Stimulated activated effector memory CD8-positive, alpha-beta T cell treated with anti-CD3 and anti-CD28 coated beads, Interleukin-12 subunit alpha, Interleukin-12 subunit beta, amount 100 ng/mL, for 72 hours (primary cell): ENCODE measurements at places on chromosomes 3 and 15.

GRCh38 chr15:67746022-67746421 is 79.3 kb upstream of the SKOR1 start:
- no peak for DNase-seq

- DNase-seq: no peak
These were observed 21.5 kb downstream of the CNOT10 start for GRCh38 chr3:32706348-32707025.

GRCh38 chr3:30970183-30970582 is 75.7 kb upstream of the GADL1 start:
- DNase-seq: no peak

GRCh38 chr3:61813636-61814035 is 252.3 kb downstream of the PTPRG start:
- no peak for DNase-seq

GRCh38 chr3:186810336-186810996 is 4.2 kb upstream of the RFC4 start:
- no peak for DNase-seq

DNA sequence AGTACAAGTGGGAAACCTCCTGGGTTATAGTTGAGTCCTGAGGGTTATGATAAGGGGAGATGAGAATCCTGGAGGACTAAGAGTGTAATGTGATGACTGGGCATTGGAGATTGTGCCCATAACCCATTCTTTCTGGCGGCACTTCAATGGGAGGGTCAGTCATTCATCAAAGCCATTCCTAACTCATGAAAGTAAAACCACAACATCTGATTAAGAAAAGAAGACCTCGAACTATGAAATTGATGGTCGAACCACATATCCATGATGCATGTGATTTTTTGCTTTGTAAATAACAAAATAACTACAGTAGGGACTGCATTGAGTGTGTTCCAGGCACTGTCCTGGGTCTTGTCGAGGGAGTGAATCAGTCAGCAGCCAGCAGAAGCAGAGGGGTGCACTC is 215.1 kb downstream of the SHQ1 start:
- DNase-seq: no peak

- DNase-seq: peak; percentile 40
These were observed 448 bp downstream of the SLC12A8 start for GRCh38 chr3:125212091-125212508.

DNA sequence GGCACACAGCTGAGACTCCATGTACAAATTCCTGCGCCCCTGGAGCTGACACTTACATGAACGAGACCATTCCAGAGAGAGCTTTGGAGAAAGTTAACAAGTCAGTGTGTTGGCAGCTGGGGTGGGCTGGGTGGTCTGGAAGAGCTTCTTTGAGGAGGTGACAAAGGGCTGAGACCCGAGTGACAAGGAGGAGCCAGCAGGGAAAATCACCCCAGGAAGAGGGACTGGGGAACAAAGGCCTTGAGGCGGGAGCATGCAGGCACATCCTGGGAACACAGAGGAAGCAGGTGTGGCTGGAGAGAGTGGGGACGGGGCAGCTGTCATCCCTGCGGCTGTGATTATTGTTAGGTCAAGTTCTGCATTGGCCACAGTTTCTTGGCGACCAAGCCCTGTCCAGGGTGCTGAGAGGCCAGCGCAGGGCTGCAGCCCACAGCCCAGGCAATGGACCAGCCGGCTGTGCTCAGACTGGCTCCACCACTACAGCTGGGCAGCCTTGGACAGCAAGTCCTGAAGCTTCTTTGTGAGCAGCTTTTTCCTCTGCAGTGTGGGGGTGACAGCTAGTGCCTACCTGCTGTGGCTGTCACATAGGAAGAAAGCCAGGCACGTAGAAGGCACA is 34.2 kb upstream of the PRR23E start:
- no peak for DNase-seq
